ENCODE measurements at places on chromosomes 5 and 9. TPM values are rescaled to one million over a fixed set of nuclear protein-coding genes. Genes with fewer than 3 reads are reported as not detected.

GRCh38 chr9:113875459-113876150, 504 bp upstream of the ZNF618 start:
- peak; percentile 43 for DNase-seq

- no peak for DNase-seq
These were observed 85.4 kb downstream of the TMEM167A start for GRCh38 chr5:82991678-82992323.

- no peak for DNase-seq
These were observed 12.9 kb downstream of the OTULINL start for GRCh38 chr5:14594378-14595074.

GRCh38 chr5:179225387-179225786, 119.9 kb downstream of the ADAMTS2 start:
- DNase-seq: no peak

The PCDHGB1 gene
- total RNA-seq: 7.1 TPM

The PTGS1 gene
- 3.4 TPM for total RNA-seq

The TMEFF1 gene
- not detected for total RNA-seq

The RNF38 gene
- total RNA-seq: 30.0 TPM

Data from left ventricle myocardium superior (tissue), 1 donor.